Mesothelial cell of epicardium (in vitro differentiated cells): ENCODE measurements at places on chromosomes 2 and 18. TPM values are rescaled to one million over a fixed set of nuclear protein-coding genes. Genes with fewer than 3 reads are reported as not detected.

DNA sequence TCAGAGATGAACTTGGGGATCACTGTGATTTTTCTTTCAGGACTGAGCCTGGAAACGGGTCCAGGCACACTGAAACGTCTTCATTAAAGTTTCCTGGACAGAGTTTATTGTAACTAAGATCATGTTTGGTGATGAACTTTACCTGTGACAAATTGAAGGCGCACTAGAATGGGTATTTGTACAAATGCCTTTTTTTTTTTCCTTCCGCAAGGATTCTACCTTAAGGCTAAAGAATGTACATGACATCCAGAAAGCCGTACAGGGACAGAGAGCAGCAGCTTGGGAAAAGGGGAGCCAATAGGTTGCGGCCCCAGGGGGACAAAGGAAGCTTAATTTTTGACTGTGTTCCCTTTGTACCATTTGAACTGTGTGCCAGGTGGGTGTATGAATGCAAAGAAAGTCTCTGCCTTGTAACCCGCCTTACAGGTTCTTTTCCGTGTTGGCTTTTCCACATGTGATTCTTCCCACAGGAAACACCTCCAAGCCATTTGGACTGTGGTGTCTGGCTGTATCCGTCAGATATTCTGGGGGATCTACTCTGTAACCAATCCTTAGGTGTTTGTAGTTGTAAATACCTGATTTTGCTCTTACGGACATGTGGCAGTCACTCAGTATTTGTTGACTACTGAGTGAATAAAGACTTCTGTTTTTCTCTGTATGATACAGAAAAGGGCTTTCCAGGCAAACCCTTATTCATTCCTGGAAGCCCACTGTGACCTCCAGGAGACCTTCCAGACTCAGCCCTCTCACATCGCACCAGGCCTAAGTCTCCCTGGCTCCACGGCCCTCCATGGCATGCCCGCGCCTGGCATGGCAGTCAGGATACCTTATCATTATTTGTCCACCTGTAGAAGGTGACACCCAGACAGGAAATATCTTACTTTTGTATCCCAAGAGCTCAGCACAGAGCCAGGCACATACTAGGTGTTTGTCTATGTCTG lies 1.1 kb downstream of the LRRFIP1 start:
- peaks cover 6% of the 10 kb centered on the region for H3K27me3 ChIP-seq
- peaks cover 10% of the 10 kb centered on the region for H3K4me1 ChIP-seq
- no peak for DNase-seq

GRCh38 chr2:145025382-145025781 lies 505.5 kb upstream of the ZEB2 start:
- H3K4me1 ChIP-seq, result peaks cover 61% of the 10 kb centered on the region
- no peaks in the 10 kb centered on the region for H3K36me3 ChIP-seq
- no peak overlapping the region for H3K4me3 ChIP-seq
- H3K27ac ChIP-seq, result no peak overlapping the region

- H3K27ac ChIP-seq, result no peak overlapping the region
- H3K4me1 ChIP-seq, result no peaks in the 10 kb centered on the region
- peaks cover 3% of the 10 kb centered on the region for H3K27me3 ChIP-seq
- no peak for DNase-seq
Measured at GRCh38 chr2:53609551-53609950, 158.1 kb upstream of the CHAC2 start.

GRCh38 chr18:25898965-25899364 lies 191.4 kb downstream of the SS18 start:
- H3K4me1 ChIP-seq, result no peaks in the 10 kb centered on the region
- no peaks in the 10 kb centered on the region for H3K27me3 ChIP-seq
- H3K27ac ChIP-seq, result no peak overlapping the region
- H3K4me3 ChIP-seq, result no peak overlapping the region
- H3K36me3 ChIP-seq, result peaks cover 1% of the 10 kb centered on the region

- peak overlapping the region; percentile 85 for H3K27ac ChIP-seq
- peaks cover 40% of the 10 kb centered on the region for H3K36me3 ChIP-seq
- no peak overlapping the region for H3K4me3 ChIP-seq
- H3K4me1 ChIP-seq, result peaks cover 28% of the 10 kb centered on the region
- no peak for DNase-seq
- H3K27me3 ChIP-seq, result no peaks in the 10 kb centered on the region
Measured at GRCh38 chr18:404061-404636, 96.4 kb downstream of the COLEC12 start.

- no peak overlapping the region for H3K27ac ChIP-seq
- no peak for DNase-seq
- no peak overlapping the region for H3K4me3 ChIP-seq
- peaks cover 17% of the 10 kb centered on the region for H3K4me1 ChIP-seq
Measured at GRCh38 chr2:11865378-11865777, 118.9 kb downstream of the LPIN1 start.

DNA sequence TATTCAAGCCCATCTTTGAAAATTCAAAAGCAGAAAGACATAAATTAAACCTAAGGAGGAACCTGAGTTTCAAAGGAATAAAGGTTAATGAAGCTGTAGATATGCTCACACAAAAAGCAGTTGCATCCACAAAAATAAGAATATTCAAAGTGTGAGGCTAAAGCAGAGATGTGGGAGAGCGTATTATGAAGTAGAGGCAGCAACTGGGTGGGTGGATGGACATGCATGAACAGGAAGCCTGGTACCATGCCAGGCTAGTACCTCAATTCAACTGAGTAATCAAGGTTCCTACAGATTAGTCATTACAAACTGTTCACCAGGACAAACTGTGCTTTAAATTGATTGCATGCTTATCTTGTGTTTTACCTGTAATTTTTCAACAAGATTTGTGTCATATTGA lies 330.0 kb upstream of the PKDCC start:
- H3K27me3 ChIP-seq, result no peaks in the 10 kb centered on the region
- H3K4me1 ChIP-seq, result peaks cover 8% of the 10 kb centered on the region
- no peak overlapping the region for H3K27ac ChIP-seq
- DNase-seq, result no peak
- no peak overlapping the region for H3K4me3 ChIP-seq

- peaks cover 4% of the 10 kb centered on the region for H3K4me1 ChIP-seq
- no peaks in the 10 kb centered on the region for H3K27me3 ChIP-seq
- no peak for DNase-seq
- H3K4me3 ChIP-seq, result no peak overlapping the region
Measured at GRCh38 chr2:19336781-19337180, 21.6 kb downstream of the OSR1 start.

DNA sequence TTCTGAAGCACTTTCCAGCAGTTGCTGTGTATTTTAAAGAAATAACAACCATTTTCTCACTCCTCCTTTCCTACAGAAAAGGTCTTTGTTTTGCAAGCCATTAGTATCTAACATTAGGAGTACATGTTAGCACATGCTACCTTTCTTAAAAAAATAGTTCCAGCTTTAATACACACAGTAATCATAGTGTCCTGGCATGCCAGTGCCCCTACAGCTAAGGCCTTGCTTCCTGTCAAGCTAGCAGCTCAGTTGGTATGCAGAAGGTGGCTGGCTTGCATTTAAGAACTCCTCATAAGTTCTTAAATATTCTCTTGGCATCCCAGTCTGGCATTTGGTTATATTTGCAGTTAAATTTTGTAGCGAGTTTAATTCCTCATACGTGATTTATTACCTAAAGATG lies 141.3 kb upstream of the IL1R2 start:
- H3K4me3 ChIP-seq, result no peak overlapping the region
- peaks cover 6% of the 10 kb centered on the region for H3K4me1 ChIP-seq
- peaks cover 38% of the 10 kb centered on the region for H3K36me3 ChIP-seq

- no peak overlapping the region for H3K27ac ChIP-seq
- H3K27me3 ChIP-seq, result no peaks in the 10 kb centered on the region
- H3K36me3 ChIP-seq, result no peaks in the 10 kb centered on the region
- H3K4me1 ChIP-seq, result peaks cover 33% of the 10 kb centered on the region
- H3K4me3 ChIP-seq, result no peak overlapping the region
- no peak for DNase-seq
Measured at GRCh38 chr2:167745667-167746066, 501.7 kb downstream of the STK39 start.

GRCh38 chr18:75558790-75559189 lies 131.3 kb upstream of the SMIM21 start:
- DNase-seq, result no peak
- H3K4me3 ChIP-seq, result no peak overlapping the region
- H3K27me3 ChIP-seq, result peaks cover 3% of the 10 kb centered on the region
- H3K4me1 ChIP-seq, result peaks cover 3% of the 10 kb centered on the region
- H3K27ac ChIP-seq, result no peak overlapping the region

KLHL41 gene
- total RNA-seq, result 0.41 to 0.66 TPM (median 0.56 TPM) in 3 replicates

MC2R gene
- not detected in 3 replicates for total RNA-seq

C2orf81 gene
- 4.7 to 8.8 TPM (median 6.0 TPM) in 3 replicates for total RNA-seq

FSHR gene
- total RNA-seq, result not detected in 3 replicates
